ENCODE measurements at places on chromosomes 2 and 18.
A peak's percentile ranks its signal among the peaks of the same experiment; 100 is the strongest.

DNA sequence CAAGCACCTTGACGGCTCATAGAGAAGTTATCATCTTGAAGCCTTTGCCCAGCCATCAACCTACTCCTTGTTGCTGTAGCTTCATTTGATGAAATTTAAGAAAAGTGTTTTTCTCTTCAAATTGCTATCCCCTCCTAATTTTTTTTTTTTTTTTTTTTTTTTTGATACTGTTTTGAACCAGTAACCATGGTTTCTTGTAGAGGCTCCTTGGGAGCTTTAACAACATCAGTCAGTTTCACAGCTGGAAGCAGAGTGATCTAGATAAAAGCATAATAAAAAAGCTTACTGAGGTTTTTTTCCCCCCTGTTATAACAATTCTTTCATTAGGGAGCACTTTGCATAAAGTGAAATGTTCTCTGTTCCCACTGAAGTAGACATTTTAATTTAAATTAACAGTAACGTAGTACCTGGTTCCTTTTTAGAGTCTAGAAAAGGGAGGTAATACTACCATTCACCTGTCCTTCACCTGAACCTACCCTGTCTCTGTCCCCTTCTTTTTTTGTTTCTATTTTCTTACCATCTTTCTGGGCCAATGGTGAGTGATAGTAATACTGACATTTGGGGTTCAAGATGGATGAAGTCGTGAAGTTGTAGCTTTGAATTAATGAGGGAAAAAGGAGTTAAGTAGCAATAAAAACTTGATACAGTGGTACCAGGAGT lies 101.5 kb downstream of the NCOA1 start:
- DNase-seq = no peak

DNA sequence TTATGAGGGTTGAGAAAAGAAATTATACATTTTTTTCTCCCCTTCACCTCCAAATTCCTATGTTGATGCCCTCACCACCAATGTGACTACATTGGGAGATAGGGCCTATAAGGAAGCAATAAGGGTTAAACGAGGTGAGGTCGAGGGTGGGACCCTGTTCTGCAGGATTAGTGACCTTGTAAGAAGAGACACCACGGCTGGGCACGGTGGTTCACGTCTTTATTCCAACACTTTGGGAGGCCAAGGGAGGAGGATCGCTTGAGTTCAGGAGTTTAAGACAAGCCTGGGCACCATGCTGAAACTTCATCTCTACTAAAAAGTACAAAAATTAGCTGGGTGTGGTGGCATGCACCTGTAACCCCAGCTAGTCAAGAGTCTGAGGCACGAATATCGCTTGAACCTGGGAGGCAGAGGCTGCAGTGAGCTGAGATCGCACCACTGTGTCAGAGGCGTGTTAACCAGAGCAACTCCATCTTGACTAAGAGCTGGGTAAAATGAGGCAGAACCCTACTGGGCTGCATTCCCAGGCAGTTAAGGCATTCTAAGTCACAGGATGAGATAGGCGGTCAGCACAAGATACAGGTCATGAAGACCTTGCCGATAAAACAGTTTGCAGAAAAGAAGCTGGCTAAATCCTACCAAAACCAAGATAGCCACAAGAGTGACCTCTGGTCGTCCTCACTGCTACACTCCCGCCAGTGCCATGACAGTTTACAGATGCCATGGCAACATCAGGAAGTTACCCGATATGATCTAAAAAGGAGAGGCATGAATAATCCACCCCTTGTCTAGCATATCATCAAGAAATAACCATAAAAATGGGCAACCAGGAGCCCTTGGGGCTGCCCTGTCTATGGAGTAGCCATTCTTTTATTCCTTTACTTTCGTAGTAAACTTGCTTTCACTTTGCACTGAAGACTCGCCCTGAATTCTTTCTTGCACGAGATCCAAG lies 77.0 kb downstream of the NCAPH start:
- DNase-seq = peak; percentile 49

DNA sequence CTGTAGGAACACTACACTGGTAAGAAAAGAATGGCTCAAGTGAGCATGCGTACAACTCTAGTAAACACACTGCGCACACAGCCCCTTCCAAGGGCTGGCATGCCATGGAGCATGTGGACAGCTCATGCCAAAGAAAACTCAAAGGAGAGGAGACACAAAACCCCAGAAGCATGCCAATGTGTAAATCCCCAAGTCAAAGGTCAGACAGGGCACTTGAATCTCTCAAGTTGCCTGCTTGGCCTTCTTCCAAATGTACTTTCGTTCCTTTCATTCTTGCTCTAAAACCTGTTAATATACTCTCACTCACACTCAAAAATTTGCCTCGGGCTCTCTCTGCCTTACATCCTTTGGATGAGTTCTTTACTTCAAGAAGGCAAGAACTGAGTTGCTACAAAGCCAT lies 365.3 kb downstream of the NBAS start:
- DNase-seq = peak; percentile 50

DNA sequence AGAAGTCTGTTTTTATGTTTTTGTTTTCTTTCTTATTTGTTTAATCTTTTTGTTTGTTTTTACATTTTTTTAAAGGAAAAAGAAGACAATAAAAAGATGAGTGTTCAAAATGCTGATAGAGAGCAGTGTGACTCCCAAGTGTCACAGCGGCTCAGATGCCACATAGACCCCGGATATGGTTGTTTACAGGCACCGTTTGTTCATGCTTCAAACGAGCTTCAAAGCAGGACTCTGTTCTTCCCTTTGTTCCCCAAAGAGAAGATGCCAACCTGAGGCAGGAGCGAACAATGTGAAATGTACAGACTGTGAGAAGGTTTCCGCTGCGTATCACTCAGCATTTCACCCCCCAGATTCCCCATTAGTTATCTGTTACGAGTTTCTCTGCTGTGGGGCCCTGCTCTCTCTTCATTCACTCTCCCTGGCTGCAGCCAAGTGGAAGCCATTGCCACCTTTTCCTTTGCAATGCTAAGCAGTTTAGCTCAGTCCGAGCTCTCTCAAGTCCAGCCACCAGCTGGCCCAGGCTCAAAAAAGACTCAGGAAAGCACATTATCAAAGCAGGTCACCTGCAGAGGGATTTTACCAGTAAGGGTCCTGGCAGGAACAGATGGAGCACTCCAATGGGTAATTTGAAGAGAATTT lies 36.4 kb upstream of the PHLPP1 start:
- no peak for DNase-seq

DNA sequence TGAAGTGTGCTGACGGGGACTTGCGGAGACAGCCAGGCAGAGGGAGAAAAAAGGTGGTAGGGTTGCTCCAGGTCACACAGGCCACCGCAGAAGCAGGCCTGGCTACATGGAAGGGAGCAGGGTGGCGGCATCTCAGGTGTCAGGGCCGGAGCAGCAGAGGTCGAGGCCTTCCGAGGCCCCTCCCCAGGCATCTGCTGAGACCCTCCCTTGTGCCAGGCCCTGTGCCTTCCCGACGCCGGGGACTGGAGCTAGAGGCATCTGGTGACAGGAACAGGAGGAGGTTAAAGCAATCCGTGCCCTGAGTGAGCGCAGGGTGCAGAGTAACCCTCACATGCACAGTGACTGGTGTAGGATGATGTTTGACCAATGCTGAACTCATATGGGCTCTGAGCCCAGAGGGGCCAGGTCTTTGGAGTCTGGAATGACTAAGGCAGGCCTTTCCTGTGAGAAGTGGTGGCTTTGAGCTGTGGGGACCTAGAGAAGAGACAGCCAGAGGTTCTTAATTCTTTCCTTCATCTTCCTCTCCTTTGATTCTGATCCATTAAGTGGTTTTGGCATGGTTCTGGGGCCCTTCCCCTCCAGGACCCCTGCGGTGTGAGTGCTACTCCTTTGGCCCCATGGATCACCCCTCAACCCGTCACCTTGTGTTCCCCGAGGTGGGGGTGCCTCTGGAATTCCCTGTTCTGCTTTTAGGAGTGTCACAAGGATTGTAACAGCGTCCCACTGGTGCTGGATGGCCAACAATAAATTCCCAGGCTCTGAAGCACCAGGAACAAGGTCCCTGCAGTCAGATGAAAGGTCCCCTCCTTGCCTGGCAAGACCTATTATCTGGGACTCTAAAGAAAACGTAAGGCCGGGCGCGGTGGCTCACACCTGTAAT lies 72.1 kb downstream of the KLHL29 start:
- no peak for DNase-seq

DNA sequence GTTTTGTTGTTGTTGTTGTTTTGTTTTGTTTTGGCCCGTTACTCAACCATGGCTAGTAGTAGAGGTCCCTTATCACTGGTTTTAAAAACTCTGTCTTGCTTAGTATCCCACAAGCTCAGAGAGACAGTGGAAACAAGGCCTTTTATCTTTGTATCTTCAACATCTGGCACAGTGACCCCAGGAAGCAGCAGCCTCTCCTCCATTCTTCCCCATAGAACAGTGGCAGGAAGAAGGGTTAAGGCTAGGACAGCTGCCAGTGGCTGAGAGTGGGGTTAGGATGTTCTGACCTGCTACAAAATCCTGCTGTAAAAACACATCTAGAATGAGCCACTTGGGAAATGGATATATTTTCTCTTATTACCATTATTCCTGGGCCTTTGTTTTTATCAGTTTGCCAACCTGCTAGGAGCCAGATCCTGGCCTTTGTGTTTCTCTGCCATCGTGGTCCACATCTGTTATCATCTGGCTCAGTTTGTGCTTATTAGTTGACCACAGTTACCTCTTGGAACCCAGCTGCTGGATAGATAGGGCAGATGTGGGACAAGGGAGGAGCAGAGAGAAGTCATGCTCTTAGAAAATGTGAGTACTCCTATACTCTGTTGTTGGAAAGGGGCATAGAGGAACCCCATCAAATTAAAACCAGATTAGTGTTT lies 246.8 kb downstream of the AGPS start:
- no peak for DNase-seq

- no peak for DNase-seq
Measured at GRCh38 chr2:109005686-109006204, 16.7 kb upstream of the EDAR start.

Measured in RPMI7951 (cell line).